ENCODE measurements at places on chromosomes 1 and 21.
A peak's percentile ranks its signal among the peaks of the same experiment; 100 is the strongest.

DNA sequence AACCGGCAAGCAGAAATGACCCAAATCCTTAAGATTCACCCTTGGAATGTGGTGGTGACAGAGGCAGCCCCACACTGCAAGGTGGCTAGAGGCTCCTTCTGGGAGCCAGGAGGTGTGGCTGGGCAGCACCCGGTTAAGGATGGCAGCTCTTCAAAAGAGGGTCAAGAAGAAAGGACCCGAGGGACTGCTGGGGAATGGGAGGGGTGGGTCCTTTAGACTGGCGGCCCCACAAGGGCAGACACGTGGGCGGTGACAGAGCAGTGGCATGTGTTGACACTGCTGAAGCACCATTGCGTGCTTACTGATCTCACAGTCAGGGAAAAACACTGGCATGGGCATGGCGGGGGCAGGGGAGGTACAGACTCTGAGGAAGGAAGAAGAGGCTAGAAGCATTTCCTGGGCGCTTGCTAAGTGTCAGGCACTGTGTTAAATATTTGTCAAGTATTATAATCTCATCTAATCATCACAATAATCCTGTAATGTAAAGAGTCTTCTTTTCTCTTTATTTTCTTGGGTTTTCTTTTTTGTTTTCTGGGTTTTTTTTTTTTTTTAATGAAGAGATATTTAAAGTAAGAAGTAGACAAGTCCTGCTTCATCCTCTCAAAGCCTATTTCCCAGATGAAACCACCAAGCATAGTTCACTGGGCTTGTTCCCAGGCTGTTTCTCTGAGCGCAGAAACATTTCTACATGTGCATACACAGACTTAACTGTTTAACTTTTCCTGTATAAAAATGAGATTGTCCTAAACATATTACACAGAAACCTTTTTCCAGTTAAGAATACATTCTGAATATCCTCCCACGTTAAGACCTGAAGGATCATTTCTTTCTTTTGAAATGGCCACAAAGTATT is 165.8 kb upstream of the EDN2 start:
- DNase-seq, result no peak

- no peak for DNase-seq
These were observed 31.9 kb upstream of the RGS21 start for GRCh38 chr1:192284927-192285326.

DNA sequence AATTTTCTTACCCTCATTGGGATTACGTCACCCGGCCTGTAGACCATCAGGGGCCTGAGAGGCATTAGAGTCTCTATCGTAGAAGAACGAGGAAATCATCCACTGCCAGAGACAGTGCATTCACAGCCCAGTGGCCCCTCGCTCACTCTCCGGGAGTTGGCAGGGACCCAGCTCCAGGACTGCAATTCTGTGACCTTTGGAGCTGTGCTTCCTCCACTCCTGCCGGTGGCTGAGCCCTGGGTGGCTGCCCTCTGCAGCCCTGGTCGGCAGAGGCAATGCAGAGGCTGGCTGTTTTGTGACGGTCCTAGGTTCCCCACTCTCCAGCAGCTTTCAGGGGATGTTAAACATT is 12.7 kb downstream of the SLC37A1 start:
- DNase-seq, result no peak

DNA sequence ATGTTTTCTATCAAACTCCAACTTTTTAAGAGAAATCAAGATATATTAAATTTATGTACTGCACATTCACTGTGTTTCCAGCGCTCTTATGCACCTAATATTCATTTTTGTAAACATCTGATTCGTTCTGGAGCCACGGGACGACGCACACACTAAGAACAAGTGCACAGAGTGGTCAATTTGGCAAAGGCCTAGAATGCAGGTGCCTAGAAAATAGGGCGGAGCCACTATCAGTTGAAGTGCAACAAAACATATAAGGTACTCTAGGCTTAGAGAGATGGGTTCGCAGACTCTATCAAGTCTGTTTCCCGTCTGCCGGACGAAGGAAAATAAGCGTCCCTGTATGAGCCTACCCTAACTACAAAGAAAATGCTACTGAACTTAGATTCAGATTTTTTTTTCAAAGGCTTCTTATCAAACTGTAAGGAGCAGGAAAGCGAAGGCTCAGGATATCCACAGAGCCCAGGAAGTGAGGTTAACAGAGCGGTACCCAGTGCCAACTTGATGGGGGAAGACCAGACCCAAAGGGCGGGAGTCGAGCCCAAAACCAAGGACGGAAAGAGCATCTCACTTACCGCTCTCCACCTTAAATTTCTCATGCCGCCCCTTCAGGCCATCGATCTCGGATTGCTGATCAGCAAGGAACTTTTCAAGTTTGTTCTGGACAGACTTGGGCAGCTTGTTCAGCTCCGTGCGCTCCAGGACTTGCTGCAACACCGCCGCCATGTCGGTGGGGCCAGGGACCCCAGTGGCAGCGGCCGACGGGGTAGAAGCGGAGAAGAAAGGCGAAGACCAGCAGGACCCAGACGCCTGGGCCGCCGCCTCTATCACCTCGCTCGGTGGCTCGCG is 526 bp downstream of the TPR start:
- DNase-seq, result no peak

- DNase-seq, result no peak
These were observed 2.4 kb downstream of the ALX3 start for GRCh38 chr1:110067893-110068645.

GRCh38 chr1:24567792-24568388 is 12.0 kb downstream of the NCMAP start:
- DNase-seq, result no peak

- DNase-seq, result no peak
These were observed 36.9 kb downstream of the CDK18 start for GRCh38 chr1:205541161-205541886.

GRCh38 chr1:8667869-8668594 is 149.4 kb downstream of the RERE start:
- DNase-seq, result no peak

- DNase-seq, result peak; percentile 18
These were observed 106.7 kb downstream of the HIVEP3 start for GRCh38 chr1:41812051-41812450.

- no peak for DNase-seq
These were observed 55.7 kb downstream of the WNT9A start for GRCh38 chr1:227891955-227892488.

DNA sequence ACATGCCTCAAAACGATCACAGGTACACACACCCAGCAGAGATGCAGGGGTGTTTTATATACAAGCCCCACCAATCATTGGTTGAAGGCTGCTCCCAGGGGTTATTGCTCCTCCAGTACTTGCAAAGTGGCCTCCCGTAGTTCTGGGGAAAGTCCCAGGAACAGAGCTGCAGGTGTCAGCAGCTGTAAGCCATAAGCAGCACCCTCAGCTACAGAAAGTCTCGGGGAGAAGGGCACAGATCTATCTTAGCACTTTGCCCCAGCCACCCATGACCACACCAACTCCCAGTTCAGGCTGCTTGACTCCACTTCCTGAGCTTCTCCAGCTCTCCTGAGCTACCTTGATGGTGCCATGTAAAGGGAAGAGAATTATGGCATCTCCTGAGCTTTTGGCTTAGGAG is 222.7 kb upstream of the GJB5 start:
- DNase-seq, result no peak

DNA sequence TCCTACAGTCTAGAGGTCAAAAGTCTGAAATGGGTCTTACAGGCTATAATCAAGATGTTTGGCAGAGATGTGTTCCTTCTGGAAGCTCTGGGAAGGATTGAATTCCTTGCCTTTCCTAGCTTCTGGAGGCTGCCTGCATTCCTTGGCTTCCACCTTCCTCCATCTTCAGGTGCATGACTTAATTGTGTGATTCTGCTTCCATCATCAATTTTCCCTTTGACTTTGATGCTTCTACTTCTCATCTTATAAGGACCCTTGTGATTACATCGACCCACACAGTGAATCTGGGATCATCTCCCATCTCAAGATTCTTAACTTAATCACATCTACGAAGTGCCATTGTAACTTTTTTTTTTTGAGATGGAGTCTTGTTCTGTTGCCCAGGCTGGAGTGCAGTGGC is 111.4 kb downstream of the UCK2 start:
- no peak for DNase-seq

DNA sequence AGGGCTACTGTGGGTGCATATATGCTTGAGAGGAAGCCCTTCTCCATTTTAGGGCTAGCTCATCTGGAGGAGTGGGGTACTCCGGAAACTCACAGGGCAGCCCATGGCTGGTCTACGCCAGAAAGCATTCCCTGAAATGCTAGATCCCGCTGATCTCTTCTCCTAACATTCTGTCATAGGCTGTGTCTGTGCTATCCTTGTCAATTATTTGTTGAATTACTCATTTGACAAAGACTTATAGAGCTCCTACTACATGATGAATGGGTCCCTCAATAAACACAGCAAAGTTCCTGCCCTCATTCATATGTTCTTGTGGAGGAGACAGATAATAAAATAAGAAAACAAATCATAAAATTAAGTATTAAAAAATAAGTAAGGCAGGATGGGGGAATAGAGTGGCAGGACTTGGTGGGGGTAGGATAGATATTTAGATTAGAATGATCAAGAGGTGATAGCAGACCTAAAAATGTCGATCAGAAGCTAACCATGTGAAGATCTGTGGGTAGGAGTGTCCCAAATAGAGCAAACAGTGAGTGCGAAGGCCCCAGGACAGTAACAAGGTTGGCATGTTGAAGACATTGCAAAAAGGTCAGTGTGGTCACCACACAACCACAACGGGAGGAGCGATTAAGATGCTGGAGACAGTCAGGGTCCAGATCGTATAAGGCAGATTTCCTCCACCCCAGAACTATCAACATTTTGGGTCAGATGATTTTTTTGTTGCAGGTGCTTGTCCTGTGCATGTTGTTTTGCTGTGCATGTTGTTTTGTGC is 13.2 kb downstream of the NGF start:
- DNase-seq, result no peak

DNA sequence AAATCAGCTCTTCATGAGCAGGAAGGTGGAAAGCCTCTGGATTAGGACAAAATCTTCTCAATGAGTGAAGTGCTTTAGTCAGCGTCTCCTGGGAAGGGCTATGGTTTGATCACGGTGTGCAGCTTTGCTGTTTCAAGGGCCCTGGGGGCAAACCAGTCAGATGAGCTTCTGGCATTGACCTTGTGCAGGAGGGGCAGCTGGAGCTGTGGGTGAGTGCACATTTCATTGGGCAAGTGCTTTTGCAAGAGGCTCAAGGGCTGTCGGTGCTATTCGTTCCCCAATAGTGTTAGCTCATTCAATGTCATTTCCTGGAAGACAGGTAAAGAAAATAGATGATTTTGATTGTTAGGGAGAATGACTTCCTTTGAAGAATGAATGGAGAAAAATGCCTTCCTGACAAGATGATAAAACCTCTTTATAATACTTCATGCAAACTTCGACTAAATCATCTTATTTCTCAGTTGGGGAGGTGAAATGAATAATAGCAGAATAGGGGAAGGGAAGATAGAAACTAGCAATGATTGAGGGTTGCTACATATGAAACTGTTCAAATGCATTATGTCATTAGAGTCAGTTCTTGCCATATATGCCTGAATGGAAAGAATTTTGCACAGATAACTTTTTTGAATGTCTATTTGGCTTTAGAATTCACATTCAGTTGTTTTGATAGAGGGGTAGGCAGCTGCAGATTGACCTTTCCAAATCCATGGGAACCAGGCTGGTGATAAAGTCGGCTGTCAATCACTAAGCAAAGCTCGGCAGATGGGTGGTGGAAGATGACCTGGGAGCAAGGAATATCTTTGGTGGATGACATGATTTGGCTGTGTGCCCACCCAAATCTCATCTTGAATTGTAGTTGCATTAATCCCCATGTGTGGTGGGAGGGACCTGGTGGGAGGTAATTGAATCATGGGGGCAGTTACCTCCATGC is 12.9 kb upstream of the DISC1 start:
- no peak for DNase-seq

DNA sequence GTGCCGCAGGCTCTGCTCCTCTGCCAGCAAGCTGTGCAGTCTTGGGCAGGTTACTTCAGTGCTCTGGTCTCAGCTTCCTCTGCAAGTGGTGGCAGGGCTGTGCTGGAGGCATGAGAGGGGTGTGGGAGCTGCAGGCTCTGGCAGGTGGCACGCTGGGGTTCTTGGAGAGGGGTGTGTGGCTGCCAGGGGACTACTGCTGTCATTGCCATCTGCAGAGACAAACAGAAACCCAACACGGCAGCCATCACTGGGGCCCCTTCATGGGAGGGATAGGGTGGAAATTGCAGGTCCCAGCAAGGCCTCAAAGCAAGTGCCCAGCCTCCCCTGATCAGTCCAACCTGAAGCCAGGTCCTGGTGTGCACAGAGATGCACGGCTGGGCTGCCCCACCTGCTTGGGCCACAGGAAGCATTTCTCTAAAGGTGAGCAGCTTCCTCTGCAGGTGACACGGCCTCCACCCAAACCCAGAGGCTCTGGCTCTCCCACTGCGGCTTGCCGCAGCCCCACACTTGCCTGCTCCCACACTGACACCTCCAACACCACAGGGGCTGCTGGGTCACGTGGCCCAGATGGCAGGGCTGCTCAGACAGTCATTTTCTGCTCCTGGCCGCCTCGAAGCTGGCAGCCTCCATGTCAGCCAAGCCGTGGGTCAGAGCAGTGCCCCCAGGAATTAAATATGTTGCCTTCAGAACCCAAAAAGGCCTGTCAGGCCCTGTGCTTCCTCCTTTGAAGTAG is 4.1 kb upstream of the COL6A2 start:
- no peak for DNase-seq

DNA sequence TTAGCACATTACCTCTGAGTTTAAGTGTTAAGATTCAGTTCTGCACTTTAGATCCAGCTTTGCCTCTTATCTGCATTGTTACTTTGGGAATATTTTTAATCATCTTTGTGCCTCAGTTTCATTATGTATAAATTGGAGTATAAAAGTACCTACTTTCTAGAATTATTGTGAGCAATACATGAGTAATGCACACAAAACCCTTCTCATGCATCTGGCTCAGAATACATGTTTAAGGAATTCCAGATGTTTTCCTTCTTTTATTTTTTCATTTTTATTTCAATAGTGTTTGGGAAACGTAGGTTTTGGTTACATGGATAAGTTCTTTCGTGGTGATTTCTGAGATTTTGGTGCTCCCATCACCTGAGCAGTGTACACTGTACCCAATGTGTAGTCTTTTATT is 14.2 kb downstream of the C8A start:
- no peak for DNase-seq

- no peak for DNase-seq
These were observed 47.8 kb upstream of the COL6A2 start for GRCh38 chr21:46049890-46050667.

GRCh38 chr1:20950679-20951078 is 163.6 kb upstream of the HP1BP3 start:
- DNase-seq, result no peak

DNA sequence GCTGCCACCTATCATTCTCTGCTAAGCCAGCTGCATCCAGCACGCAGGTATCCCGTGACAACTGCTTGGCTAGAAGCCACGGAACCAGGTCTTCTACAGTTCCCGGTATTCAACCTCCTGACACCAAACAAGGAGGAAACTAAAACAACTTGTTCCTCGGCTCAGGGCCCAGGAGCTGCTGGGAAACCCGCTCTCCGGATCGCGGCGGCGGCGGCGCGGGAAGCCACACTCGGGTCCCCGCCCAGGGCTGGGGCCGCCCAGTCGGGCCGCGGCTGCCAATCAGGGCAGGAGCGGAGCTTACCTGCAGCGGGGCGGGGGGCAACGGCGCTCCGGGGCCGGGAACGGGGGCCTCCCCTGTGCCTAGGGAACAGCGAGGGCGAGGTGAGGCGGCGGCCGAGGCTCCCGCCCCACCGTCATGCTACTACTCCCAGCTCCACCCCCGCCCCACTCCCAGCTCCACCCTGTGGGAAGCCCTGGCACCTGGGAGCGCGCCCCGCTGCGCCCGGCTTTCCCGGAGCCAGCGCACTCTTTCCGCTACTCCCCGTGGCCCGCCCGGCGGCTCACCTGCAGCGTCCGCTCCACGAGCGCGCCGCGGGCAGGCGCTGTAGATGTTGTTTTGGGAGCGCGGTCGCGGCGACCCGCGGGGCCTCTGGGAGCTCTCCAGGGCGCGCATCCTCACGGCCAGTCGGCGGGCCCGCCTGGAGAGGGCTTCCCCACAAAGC is 12.1 kb downstream of the IL24 start:
- DNase-seq, result peak; percentile 56

All from 8988T (cell line).